ENCODE measurements at places on chromosomes 2 and 18. TPM values are rescaled to one million over a fixed set of nuclear protein-coding genes. Genes with fewer than 3 reads are reported as not detected.
A peak's percentile ranks its signal among the peaks of the same experiment; 100 is the strongest.

OSBPL6 gene
- 0.08 TPM for total RNA-seq

UGT1A3 gene
- not detected for total RNA-seq

SH3RF3 gene
- total RNA-seq, result 5.2 TPM

ANKRD62 gene
- not detected for total RNA-seq

PDCD1 gene
- total RNA-seq, result 9.5 TPM

C2orf66 gene
- not detected for total RNA-seq

AQP12A gene
- not detected for total RNA-seq

GRCh38 chr18:48186131-48186766 is 222.9 kb downstream of the ZBTB7C start:
- DNase-seq, result no peak

- DNase-seq, result no peak
These were observed 94.5 kb upstream of the KYNU start for GRCh38 chr2:142782942-142783443.

DNA sequence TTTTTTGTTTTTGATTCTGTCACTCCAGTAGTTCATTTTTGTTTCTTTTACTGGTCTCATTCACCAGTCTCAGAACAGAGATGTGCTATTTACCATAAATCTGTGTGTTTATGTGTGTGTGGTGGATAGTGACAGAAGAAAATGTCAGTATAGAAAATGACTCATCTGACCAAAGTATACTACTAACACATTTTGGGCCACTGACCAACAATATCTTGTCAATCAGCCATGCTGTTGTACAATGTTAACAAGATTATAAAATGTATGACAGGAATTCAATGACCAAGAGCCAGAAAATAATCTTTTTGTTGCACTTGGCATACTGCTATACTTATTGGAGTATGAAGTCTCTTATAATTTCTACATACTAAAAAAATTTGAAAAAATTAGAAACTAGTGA is 1081.4 kb upstream of the NRXN1 start:
- no peak for DNase-seq

DNA sequence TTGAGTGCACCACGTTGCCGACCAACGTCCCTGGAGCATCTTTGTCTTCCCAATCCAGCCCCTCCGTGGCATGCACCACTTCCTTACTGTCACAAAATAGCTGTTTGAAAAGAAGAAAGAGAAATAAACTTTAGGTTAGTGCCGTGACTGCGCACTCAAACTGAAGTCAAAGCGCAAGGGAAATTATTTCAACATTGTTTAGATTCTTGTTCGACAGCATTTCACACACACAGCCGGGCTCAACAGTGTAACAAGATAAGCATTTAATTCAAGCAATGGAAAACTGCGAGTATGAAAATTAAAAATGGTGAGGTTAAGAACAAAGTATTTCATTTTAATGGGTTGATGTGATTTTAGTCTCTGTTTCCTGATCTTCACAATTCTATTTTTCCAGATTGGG is 108.6 kb downstream of the NXPH2 start:
- DNase-seq, result no peak

DNA sequence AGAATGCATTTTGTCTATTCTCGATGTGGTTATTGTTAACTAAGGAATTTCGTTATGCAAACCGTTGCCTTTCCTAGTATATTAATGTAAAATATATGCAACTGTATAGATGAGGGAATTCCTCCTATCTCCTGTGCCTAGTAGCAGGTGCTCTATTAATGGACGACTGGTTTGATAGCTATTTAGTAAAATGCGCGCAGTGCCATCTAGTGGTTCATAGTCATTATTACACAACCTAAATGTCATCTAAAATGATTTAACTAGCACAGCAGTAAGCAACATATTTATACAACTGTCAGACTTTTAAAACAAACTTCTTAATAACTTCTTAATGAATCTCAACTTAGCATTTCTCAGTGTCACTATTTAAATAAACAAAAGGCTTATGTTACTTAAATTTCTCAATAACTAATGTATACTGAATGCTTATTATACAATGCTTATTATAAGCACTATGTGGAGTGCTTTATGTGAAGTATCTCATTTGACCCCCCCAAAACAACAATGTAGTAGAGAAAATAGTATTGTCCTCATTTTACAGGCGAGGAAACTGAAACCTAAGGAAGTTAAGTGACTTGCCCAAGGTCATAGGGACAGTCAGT is 77.9 kb downstream of the DTNA start:
- no peak for DNase-seq

GRCh38 chr2:203892207-203892606 is 24.6 kb downstream of the CTLA4 start:
- DNase-seq, result no peak

- DNase-seq, result no peak
These were observed 5.1 kb downstream of the AFF3 start for GRCh38 chr2:100137318-100137717.

DNA sequence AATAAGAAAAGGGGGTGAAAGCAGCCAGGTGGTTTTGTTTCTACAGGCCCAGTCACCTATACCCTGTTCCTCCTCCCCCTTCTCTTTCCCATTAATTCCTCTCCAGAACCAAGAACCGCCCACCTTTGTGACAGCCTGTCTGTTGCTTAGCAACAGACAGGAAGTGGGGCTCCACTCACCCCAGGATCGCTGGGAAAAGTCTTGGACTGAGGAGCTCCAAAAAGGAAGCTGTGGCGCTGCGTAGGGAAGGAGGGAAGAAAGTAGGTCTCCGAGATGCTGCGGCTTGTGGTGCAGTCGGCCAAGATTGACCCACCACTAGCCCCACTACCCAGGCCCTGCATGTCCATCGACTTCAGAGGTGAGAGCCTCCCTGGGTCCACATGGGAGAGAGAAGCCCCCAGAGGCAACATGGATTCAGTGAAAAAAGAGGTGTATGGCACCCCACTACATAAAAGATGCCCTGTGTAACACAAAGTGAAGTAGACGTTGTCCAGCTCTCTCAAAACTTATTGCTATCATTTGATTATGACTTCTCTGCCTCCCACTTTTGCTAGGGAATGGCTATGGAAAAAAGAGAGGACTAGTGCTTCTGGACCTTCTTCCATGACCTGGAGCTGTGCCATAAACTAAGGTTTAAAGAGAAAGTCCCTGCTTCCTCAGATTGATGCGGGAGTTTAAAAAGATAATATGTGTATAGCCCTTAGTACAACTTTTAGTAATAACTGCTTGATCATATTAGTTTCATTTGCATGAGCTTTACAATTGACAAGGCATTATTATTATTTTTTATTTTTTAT is at the start of gene FER1L5:
TSS of gene FER1L5 (plus strand) at position 201 of the 797 bp plus-strand sequence. CDS start at position 274, 73 bp downstream.
- DNase-seq, result no peak

DNA sequence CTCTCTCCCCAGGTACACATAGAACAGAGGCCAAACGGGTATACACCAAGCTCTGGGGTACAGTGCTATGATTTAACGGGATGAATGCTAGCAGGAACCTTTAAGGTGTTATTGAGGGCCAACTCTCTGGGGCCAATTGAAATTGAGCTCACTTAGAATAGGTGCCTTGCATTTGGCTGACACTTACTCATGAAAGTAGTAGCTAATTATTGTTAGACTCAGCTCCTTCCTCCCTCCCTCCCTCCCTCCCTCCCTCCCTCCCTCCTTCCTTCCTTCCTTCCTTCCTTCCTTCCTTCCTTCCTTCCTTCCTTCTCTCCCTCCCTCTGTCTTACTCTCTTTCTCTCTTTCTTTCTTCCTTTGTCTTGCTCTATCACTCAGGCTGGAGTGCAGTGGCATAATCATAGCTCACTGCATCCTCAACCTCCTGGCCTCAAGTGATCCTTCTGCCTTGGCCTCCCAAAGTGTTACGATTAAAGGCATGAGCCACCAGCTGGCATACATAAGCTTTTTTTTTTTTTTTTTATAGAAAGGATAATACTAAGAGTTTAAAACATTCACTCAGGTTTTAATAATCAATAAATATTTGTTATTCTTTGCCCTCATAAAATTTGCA is 95.7 kb downstream of the TTC27 start:
- no peak for DNase-seq

DNA sequence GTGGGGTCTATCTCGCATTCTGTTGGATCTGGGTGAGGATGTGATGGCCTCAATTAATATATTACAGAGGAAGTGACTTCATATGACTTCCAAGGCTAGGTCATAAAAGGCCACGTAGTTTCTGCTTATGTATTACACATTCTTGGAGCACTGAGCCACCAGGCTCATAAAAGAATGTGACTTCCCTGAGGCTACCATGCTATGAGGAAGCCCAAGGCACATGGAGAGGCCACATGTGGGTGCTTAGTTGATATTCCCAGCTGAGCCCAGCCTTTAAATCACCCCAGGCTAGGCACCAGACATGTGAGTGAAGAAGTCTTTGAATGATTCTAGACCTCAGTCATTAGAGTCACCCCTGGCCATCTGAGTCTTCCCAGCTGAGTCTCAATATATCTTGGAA is 13.3 kb upstream of the REEP1 start:
- no peak for DNase-seq

DNA sequence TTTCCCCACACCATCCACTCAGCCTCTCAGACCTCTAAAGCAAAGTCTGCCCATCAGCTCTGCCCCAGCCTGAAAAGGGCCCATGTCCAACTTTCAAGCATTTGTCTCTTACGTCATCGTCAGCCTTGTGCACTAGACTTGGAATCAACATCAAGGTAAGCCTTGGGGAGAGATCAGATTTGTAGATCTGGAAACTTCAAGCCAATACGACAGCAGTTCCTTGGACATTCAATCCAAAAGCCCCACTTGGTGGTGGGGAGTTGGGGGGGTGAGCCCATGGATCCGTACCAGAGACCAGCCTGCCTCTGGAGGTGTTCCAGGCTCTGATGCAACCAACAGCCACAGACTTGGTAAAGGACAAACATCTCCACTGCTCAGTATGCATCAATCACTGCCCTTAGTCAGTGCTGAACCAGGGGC is 206.8 kb upstream of the MEIS1 start:
- no peak for DNase-seq

DNA sequence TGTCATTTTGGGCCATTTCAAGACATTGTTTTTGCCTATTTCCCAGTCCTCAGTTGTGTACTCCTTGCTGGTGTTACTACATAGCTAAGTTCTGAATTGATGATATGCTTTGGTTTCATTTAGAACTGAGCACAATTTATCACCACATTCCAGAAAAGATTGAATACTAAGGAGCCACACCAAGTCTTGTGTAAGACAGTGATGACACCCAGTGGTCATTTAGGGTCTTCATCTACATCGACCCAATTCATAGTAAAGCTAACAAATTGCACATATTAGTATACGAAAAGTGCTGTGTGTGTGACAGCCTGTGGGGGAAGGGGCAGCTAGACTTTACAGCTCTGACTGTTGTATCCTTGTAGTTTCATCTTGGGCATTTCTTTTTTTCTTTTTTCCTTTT is 10.9 kb upstream of the DLX2 start:
- DNase-seq, result peak; percentile 28

DNA sequence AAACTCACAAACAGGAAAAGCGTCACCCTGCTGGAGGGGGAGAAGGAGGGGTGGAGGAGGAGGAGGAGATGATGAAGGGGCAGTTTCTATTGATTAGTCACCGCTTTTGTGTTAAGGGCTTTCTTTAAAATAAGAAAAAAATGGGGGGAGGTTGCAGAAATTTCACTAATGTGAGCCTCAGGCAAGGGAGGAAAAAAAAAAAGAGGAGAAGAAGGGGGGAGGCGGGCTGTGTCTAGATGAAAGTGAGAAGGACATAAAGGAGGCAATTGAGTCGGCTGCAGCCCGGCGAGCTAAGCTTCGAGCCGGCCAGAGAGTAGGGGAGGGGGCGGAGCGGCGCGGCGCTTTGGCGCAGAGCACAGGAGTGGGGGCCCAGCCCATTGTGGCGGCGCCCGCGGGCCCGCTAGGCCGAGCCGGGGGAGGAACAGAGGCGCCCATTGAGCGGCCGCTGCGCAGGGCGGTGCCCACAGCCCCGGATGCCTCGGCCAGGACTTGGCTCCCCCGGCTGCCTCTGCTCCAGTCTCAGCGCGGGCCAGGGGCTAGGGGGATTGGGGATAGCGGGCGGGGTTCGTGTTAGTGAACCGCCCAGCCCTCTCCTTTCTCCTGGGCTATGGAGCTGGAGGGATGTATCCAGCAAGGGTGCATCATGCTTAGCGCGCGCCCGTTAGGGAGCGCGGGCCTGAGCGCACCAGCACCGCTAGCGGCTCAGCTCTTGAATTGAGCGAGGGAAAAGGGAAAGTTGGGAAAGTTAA is 7.9 kb downstream of the PAX3 start:
- no peak for DNase-seq

DNA sequence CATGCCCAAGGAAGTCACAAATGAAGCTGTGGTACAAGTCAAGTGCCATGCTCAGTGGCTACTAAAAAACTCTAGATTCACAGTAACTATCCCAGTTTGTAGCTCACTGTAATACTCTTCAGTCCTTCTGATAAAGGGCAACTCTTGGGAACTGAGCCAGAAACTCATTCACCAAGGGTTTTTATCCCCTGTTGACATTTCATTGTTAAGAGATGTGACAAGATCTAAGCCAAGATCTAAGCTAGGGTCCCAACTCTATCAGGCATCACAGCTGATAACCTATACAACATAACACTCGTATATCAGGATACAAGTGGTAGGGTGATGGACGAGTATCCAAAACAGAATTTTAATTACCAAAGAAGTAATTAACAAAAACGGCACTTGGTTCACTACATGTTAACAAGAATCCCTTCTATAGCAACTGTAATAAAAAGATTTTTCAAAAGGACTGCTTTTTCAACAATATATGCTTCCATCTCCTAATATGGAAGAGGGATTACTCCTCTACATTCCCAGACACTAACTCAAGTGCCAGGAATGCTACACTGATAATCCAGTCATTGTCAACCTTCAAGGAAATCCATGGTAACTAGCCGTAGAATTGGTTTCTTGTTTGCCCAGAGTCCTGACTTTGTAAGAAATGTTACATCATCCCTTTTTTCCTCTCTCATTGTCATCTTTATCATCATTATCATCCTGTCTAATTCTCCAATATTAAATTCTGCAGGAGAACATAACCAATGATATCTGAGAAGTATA is 111.7 kb downstream of the CDH2 start:
- DNase-seq, result no peak

DNA sequence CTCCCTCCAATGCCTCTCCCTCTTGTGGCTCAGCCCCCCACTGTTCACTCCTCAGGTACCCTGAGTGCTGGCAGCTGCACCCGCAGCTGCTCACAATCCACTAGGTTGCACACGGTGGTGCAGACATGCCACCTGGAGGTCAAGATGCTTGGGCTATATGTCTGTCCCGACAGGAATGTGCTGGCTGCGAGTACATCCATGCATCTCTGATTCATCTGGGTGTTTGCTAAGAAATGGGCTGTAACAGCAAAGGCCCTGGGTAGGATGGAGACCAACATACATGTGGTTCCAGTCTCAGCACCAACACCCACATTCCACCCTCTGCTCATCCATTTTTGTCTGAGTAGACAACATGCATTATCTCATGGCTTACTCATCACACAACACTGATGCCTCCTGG is 31.3 kb downstream of the ANKMY1 start:
- no peak for DNase-seq

GRCh38 chr2:32011485-32011960 is 715 bp upstream of the MEMO1 start:
- no peak for DNase-seq

DNA sequence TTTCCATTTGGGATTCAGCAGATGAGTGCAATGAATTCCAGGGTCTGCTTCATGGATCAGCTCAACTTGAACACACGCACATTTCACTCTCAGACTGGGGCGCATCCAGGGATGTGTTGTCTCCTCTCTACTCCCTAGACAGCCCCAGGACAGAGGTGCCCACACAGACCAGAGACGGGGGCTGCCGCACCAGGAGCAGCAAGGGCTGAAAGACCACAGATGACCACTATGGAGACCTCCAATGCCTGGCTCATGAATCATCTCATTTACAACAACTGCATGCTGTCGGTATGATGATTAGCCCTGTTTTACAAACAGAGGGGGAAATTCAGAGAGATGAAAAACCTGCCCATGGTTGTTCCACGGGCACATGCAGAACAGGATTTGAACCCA is 63.1 kb downstream of the CYP26B1 start:
- DNase-seq, result no peak

- no peak for DNase-seq
These were observed 474.9 kb upstream of the TCF4 start for GRCh38 chr18:56062931-56063330.

All from CD4-positive, alpha-beta T cell (primary cell).